M059J (cell line): ENCODE measurements at places on chromosomes 7 and 10. TPM values are rescaled to one million over a fixed set of nuclear protein-coding genes. Genes with fewer than 3 reads are reported as not detected.

DNA sequence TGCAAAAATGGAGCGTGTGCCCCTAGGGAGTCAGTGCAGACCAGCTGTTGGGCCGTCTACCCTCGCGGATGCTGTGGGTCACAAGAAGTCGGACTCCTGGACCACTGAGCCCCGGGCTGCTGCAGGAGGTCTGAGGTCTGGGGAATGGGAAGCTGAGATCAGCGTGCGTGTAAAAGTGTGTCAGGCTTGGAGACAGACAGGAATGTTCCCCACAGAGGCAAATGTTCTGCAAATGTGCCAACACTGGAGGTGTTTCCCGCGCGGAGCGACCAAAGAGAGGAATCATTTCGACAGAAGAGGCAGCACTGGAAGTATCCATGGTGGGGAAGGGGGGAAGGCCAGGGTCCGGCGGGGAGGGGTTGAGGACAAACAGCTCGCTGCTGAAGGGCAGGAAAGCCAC lies 643.8 kb upstream of the MGMT start:
- DNase-seq: no peak

DNA sequence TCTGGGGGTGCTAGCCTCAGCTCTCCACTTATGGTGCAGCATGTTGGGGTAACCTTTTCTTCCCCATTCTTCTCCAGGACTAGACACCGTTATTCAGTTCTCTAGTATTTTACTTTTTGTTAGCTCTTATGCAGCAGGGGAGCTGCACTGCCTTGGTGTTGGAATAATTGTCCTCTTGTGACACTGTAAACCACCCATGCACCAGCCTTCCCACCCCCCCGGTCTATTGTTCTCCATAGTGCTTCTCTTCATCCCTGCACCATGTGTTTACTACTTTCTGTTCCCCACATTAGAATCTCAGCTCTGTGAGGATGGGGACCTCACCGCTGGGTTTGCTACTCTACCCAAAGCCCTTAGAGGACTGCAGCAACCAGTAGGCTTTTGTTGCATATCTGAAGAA lies 230.7 kb downstream of the RPS24 start:
- DNase-seq: no peak

DNA sequence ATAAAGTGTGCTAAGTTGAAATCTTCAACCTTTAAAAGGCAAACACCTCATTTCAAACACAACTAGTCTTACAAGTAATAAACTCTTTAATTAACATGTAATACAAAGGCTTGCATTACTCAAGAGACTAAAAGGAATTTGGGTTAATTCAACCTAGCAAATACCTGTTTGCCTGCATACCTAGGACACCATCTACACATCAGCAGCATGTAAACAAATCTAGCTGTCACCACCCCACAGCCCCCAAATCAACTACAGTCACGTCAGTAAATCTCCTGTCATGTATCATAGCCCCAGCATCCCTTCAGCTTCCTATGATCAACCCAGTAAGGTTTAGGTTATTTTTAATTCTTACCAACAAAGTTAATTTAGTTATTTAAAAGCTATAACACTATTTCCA lies 33.5 kb downstream of the ZNF800 start:
- no peak for DNase-seq

- DNase-seq: no peak
Measured at GRCh38 chr7:14859267-14859666, 43.3 kb downstream of the DGKB start.

- no peak for DNase-seq
Measured at GRCh38 chr10:80539421-80540031, 1.8 kb downstream of the SH2D4B start.

- DNase-seq: no peak
Measured at GRCh38 chr7:24660546-24660945, 87.3 kb downstream of the PALS2 start.

GRCh38 chr10:33113466-33113865 lies 155.4 kb upstream of the ITGB1 start:
- no peak for DNase-seq

DNA sequence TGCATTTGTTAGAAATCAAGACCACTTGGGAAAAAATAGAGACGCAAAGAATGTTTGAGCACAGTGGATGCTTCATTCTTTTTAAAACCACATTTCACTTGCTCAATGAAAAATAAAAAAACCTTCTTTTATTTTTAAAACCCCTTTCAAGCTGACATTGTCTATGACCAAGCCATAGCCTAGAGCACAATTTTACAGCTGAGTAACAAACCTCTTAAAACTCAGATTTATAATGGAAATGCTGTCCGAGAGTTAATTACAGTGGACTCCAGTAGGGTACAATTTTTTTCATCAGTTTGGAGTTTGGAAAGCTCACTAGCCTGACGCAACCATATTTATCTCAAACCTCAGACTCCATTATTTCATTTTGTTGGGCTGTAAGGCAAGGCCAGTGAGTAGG lies 116.3 kb downstream of the RNLS start:
- DNase-seq: peak; percentile 61

DNA sequence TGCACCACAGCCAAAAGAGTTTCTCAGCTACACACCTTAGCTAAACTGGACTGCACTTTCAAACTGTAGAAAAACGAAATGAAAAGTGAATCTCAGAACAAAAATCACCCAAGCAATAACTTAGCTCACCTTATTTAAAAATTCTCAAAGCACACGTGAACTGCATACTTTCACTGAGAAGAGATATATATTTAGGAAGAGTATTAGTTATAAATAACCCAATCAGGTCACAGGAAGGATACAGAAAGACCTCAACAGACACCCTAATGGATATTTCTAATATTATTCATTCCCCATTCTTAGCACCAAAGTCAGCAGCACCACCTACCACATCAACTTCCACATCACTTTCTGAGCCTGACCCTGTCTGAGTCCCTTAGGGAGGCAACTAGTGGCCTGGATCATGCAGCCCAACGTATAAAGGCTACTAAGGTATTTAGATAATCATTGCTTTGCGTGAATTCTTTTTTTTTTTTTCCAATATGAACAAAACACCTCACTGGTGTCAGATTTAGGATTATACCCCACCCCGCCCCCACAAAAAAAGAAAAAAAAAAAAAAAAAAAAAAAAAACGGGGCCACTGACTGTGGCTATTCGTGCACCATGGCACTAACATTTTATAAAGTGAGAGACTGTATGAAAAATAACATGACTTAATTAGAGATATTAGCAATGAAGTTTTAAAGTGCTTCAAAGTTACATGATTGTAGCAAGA lies 2.6 kb downstream of the ABI1 start:
- no peak for DNase-seq

- no peak for DNase-seq
Measured at GRCh38 chr7:124783271-124783670, 17.7 kb upstream of the GPR37 start.

DNA sequence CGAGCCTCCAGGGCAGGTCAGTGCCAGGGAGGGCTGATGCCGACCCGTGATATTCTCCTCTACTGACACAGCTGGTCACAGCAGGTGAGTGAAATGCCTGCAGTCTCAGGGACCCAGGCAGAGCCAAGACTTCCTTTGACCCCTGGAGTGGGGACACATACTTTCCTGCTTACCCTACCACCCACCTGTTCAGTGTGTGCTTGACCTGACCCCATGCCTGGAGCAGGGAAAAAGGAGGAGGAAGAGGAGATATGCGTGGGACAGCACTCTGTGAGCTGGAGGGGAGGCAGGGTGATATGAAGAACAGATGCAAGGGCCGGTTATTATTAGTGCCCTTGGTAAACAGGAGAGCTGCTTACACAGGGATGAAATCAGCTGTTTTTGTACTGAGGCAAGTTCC lies 40.8 kb upstream of the WIPF3 start:
- no peak for DNase-seq

DNA sequence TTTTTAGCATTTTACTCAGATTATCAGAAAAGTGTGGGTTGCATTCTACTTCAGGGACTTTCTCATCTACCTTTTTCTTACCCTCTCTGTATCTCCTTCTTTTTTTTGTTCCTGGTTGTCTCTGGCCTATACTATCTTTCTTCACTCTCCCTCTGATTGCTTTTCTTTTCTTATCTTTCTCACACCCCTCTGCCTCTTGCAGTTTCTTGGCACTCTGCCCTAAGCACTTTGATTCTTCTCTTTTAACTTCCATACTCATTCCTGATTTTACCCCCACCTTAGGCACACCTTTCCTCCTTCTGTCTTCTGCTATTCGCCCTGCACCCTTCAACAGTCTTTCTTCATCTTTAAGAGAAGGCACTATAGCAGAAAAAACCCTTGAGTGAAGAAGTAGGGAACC lies 92.8 kb upstream of the HPS1 start:
- DNase-seq: no peak

DNA sequence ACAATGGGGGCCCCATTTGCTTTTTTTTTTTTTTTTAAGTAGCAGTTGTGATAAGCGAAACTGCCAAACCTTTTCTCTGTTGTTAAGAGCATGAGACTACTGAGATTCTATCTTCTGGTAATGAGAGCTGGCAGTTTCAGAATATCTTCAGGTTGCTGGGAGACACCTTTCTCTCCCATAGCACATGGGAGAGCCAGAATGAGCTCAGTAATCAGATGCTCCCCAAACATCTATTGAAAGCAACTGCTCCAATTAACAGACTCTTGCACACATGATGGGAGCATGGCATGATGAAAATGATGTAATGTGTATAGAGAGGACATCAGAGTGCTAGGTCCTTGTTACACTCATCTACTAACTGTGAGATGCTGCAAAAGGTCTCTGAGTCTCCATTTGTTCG lies 18.8 kb downstream of the MYO3A start:
- DNase-seq: no peak

- no peak for DNase-seq
Measured at GRCh38 chr7:47548546-47548945, 33.4 kb downstream of the TNS3 start.

DNA sequence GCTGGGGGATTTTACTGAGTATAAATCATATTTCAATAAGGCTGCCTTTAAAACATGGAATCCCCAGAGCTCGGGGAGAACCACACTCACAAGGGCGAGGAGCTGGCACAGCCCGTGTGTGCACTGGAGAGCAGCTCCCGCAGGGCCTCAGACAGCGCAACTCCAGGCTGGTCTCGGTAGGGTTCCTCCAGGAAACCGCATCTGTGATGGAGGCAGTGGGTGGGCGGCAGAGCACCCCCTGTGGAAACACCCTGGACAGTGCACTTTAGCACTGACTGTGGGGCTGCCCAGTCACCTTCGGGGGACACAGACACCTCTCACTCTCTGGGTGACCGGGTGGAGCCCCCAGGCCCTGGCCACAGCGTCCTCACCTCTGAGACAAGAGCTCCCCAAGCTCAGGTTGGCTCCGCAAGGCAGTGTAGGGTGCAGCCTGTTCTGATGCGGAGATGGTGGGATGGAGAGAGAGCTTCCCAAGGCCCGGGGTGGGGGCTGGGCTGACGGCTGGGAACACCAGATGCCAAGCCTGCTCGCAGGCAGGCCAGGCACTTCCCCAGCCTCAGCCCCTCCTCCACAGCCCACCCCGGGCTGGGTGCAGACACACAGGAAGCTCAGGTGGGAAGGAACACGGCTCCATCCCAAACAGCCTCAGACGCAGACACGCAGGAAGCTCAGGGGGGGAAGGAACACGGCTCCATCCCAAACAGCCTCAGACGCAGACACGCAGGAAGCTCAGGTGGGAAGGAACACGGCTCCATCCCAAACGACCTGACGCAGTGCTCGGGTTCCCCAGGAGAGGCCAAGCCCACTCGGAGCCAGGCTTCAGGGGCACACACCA lies 224.4 kb downstream of the MAD1L1 start:
- no peak for DNase-seq

- DNase-seq: no peak
Measured at GRCh38 chr10:34228066-34228465, 587.0 kb downstream of the PARD3 start.

UBTD1 gene
- total RNA-seq: 21.8 and 40.5 TPM in 2 replicates

CPXM2 gene
- not detected in 2 replicates for total RNA-seq

CTNNA3 gene
- total RNA-seq: 0.02 TPM in 1 of 2 replicates, not detected in the other

CREB3L2 gene
- 16.5 and 31.9 TPM in 2 replicates for total RNA-seq

KDM7A gene
- 0.64 and 0.69 TPM in 2 replicates for total RNA-seq

OR6B1 gene
- not detected in 2 replicates for total RNA-seq

ANKRD30A gene
- total RNA-seq: not detected in 2 replicates

PURB gene
- total RNA-seq: 16.4 and 30.5 TPM in 2 replicates

SYCE1 gene
- not detected in 2 replicates for total RNA-seq

METTL27 gene
- total RNA-seq: 1.7 and 1.9 TPM in 2 replicates

HHEX gene
- 0.05 TPM in 1 of 2 replicates, not detected in the other for total RNA-seq

EPHA1 gene
- total RNA-seq: 0.20 and 0.30 TPM in 2 replicates
